ENCODE measurements at places on chromosomes 11 and 22. TPM values are rescaled to one million over a fixed set of nuclear protein-coding genes. Genes with fewer than 3 reads are reported as not detected.

DNA sequence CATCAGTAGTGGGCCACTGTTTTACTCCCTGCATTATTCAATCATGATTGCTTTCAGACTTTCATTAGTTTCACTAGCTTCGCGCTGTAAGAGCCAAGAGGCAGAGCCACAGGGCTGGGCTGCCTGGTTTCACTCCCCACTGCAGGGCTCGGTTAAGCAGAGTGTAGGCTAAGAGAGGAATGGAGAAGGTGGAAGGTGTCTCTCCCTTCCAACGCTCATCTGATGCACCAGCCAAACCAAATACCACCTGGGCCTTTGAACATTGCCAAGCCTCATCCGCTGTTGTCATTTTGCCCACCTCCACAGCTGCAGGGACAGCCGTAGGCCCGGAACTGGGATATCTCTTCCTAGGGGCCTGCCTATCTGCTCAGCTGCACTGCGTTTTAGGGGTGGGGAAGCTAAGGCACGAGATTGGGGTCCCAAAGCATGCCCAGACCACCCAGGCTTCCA, 480 bp upstream of the SMARCB1 start:
- DNase-seq: no peak

DNA sequence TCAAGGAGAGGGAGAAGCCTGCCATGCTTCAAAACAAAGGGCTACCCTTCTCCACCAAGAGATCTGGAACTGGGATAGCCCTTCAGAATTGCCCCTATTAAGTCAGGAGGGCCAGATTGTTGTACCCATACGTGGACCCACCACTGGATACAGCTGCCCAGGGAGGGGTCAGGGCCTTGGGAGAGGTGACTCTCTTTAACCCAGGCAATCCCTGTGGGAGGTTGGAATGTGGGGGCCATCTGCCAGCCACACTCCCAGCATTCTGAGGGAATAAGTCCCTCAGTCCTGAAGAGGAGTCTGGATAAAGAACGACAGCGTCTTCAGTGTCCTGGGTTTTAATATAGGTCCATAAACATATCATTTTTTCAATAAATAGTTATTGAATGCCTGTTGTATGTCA, 588.2 kb upstream of the TENM4 start:
- no peak for DNase-seq

- DNase-seq: no peak
Measured at GRCh38 chr11:22343371-22344032, 5.3 kb downstream of the SLC17A6 start.

The CTNND1 gene
- polyA plus RNA-seq: 239 TPM

DNA sequence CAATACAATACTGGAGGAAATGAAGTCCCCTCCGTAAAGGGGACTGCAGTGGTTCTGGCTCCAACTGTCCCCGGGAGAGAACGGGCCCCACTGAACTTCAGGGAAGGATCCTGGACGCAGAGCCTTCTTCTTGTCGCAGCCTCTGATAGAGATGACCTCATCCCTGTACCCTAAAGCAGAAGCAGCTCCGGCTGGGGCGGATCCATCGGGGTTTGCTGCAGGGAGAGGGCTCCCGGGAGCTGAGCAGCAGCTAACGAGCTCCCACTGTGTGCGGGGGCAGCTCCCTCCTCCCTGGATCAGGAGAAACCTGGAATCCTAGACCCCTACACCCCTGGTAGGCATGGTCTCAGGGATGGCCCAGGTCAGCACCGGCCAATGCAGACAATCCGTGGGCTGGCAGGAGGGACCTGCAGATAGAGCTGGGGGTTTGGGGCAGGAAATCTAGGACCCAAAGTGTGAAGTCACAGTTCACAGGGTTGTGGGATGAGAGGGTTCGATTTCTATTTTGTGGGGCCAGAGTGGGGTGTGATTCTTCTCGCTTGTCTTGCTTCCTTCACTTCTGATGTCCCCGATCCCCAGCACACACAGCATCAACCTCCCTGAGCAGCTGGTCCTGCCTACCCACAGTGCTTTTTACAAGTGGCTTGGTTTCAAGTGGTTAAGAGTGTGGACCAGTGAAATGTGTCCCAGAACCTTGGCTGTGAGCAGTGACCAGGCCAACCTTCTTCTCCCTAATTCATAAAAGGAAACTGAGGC, 12.9 kb downstream of the KIAA0930 start:
- DNase-seq: no peak

DNA sequence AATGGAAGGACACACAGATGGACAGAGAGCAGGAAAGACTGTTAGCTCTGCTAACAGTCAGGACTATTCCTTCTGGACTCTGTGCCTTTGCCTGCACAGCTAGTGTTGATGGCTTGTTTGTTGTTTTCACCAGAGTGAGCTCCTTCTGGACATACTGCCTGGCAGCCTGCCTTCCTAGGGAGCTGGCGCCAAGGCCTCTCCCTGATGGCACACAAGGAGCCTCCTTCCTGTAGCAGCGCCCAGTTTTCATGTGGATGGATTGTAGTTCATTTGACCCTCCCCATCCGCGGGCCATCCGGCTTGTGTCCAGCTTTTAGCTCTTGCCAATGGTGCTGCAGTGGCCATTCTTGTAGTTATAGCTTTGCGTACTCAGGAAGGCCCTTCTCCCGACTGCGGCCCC, 16.6 kb upstream of the BCR start:
- DNase-seq: no peak

DNA sequence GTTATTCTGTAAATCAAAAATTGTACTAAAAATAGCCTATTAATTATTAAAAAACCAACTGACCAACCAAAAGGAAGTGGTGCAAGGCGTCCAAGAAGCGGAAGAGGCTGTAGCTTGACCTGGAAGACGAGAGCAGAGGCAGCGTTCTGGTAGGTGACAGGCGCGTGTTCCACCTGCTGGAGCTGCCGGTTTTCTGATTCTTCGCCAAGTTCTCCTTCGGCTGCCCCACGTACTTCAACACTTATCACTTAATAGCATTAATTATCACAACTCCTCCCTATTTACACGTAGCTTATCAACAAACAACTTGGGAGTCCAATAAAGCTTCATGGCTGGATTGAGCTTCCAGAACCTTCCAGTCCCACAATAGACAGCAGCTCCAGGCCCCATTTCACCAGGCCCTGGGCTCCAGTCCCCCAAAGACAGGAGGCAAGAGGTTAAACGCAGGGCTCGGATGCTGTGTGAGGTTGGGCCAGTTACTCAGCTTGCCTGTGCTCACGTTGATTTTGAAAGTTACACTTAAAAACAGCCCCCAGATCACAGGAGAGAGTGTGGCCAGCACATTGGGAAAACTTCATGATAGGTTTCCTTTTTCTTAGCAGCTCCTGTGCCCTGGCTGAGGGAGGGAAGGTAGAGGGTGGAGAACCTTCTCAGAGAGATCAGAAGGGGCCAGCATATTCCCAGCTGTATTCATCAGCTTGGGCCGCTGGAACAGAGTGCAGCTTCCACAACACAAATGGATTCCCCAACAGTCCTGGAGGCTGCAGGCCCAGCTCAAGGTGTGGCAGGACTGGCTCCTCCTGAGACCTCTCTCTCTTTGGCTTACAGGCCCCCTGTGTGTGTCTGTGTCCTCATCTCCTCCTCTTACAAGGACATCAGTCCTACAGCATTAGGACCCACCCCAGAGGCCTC, 54.2 kb upstream of the FGF3 start:
- DNase-seq: no peak

- DNase-seq: no peak
Measured at GRCh38 chr11:93659841-93660240, 1.6 kb upstream of the CEP295 start.

DNA sequence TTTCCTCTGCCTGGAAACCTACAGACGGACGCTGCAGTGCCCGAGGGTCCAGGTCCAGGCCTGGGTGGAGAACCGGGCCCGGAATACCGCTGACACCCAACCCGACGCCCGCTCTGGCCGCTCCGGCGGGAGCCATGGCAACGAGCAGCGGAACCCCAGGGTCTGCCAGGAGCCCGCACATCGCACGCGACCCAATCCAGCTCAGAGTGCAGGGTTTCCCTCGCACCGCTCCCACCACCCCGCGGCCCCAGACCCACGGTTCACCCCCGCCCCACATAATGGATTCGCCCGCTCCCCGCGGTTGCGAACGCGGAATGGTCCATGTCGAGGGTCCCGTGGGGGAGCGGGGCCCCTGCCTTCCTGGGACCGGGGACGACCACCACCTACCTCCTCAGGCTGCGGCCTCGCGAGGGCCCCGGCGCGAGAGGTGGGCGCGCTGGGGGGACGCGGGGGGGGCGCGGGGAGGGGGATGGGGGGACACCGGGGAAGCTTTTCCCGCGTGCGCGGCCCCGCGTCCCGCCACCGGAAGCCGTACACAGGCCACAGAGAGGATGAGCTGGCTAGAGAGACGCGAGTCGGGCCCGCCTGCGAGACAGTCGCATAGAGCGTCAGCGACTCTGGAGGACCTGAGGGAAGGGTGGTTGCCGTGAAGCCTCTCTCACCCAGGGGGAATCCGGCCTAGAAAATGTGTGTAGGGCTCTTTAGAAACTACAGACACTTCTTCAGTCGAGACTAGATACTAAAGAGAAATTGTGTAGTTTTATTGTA, at the start of gene SSRP1:
TSS of gene SSRP1 (minus strand) at position 550 of the 768 bp plus-strand sequence. CDS start 771 bp downstream, outside the sequence.
- DNase-seq: peak; percentile 83

The C22orf31 gene
- 1.5 TPM for polyA plus RNA-seq

- DNase-seq: no peak
Measured at GRCh38 chr11:17594686-17595192, 47.7 kb downstream of the OTOG start.

The GPHA2 gene
- polyA plus RNA-seq: 2.6 TPM

The TMEM191C gene
- polyA plus RNA-seq: 1.8 TPM

DNA sequence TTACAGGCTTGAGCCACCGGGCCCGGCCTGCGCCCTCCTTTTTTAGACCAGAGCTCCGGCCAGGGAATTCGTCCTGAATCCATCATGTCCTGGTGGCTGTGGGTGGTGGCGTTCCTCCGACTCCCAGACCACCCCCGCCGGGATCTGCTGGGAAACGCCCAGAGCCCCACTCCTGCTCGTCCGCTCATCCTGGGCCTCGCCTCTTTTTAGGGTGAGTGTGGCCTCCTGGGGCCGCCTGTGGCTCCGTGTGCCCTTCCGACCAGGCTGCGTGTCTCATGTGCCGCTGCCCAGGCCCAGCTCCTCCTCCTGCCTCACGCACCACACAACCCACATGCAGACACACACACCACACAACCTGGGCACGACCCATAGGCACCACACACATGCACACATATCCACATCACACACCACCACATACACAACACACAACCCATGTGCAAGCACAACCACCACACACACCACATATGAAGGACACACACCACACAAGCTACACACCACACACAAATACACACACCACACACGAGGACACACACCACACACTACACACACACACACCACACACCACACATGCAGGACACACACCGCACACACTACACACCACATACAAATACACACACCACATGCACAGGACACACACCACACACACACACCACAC, 946.2 kb downstream of the BRD1 start:
- DNase-seq: no peak

GRCh38 chr11:32266601-32267000, 168.7 kb downstream of the WT1 start:
- DNase-seq: no peak

DNA sequence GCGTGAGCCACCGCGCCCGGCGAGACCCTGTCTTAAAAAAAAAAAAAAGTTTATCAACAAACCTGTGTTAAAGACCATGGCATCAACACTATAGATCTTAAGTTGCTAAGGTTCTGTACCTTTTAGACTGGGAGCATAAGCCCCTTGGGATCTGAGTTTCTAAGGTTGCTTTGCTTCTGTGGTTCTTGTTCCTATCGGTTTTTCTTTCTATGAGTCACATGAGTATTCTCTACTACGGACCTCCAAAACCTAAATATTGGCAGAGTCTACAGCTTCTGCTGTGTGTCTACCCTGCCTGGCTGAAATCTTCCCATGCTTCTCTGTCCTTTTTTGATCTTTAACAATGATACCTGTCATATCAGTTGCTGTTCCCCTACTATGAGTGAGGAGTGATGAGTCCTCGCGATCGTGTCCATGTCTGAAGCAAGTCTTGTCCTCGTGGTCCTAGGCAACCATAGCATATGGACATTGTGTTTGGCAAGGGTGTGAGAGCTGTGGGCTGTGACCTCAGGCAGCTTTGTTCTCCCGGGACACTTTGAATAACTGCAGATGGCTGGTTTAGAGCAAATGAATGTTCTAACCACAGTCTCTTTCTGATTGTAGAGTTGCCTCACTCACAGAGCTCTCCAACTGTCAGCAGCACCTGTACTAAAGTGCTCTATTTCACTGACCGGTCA, 9.0 kb upstream of the DLAT start:
- no peak for DNase-seq

The IFITM10 gene
- polyA plus RNA-seq: 0.22 TPM

The TRIM3 gene
- 26.5 TPM for polyA plus RNA-seq

- DNase-seq: no peak
Measured at GRCh38 chr11:106524436-106524835, 447.0 kb downstream of the AASDHPPT start.

DNA sequence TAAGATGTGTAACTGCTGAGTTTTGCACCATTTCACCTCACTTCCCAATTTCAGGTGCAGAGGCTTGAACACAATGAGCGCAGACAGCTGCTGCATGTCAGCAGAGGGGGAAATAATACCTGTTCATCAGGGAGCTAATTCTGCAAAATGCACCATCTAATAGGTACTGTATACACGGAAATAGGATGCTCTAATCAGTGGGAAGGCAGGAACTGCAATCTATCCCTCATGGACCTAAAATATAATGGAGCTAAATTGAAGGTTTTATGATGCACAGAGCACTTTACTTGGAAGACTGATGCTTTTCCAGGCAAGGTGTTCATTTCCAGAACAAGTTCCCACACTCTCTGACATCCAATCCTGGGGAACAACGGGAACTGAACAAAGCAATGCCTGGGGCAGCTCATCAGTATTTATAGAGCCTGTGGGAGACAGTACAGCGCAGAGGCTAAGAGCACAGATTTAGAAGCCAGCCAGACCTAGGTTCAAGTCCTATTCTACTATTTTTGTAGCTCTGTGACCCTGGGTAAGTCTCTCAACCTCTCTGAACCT, 78.5 kb downstream of the TENM4 start:
- no peak for DNase-seq

The SLC22A8 gene
- 51.0 TPM for polyA plus RNA-seq

- DNase-seq: no peak
Measured at GRCh38 chr11:99325847-99326246, 305.1 kb downstream of the CNTN5 start.

The YPEL1 gene
- polyA plus RNA-seq: 20.9 TPM

GRCh38 chr11:47918370-47918690, 62.0 kb upstream of the PTPRJ start:
- no peak for DNase-seq

- peak; percentile 15 for DNase-seq
Measured at GRCh38 chr11:9313648-9314290, 624 bp downstream of the TMEM41B start.

GRCh38 chr11:116703421-116703820, 69.4 kb downstream of the BUD13 start:
- no peak for DNase-seq

DNA sequence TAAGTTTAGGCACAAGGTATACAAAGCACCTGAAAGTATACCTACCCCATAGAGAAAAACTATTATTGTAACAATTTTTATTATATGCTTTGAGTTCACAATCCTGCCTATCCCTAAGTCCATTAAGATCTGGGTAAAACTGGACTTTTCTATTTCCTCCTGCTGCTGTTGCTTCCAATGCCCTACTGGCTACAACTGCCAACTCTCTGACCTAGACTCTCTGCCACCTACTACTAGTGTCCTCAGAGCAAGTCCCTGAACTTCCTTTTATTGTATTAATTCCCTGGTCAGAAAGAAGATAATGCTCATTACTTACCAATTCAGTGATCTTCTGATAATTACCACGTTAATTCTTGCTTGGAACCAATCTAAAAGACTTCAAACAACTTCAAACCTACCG, 70.3 kb downstream of the RBFOX2 start:
- no peak for DNase-seq

- no peak for DNase-seq
Measured at GRCh38 chr11:84794663-84795443, 832.3 kb downstream of the DLG2 start.

GRCh38 chr11:127656116-127656836, 655.7 kb upstream of the KIRREL3 start:
- DNase-seq: no peak
